ENCODE measurements at places on chromosomes 4 and X. TPM values are rescaled to one million over a fixed set of nuclear protein-coding genes. Genes with fewer than 3 reads are reported as not detected.

Gene HPGDS
- total RNA-seq = not detected

Gene DGKK
- total RNA-seq = not detected

Gene PSAPL1
- not detected for total RNA-seq

Gene FGFR3
- total RNA-seq = 1.3 TPM

Gene IL15
- 1.2 TPM for total RNA-seq

Gene RNF150
- total RNA-seq = under 0.01 TPM

Gene TMPRSS11A
- not detected for total RNA-seq

Gene IL2
- not detected for total RNA-seq

Gene CD99
- 195 TPM for total RNA-seq

Gene KLB
- under 0.01 TPM for total RNA-seq

Gene AFM
- total RNA-seq = not detected

Gene FDCSP
- not detected for total RNA-seq

Gene PAGE4
- total RNA-seq = not detected

Gene CT45A2
- not detected for total RNA-seq

Gene PPEF2
- total RNA-seq = under 0.01 TPM

Gene EPHA5
- total RNA-seq = under 0.01 TPM

Gene MAGEB17
- not detected for total RNA-seq

Gene TEX13C
- not detected for total RNA-seq

Gene ZNF330
- total RNA-seq = 16.6 TPM

Gene ETDB
- total RNA-seq = not detected

Gene SYP
- under 0.01 TPM for total RNA-seq

Gene POU4F2
- not detected for total RNA-seq

Gene H2BW2
- total RNA-seq = not detected

Gene TMEM156
- total RNA-seq = 0.87 TPM

Gene MEPE
- not detected for total RNA-seq

Gene XKRX
- total RNA-seq = under 0.01 TPM

Gene RIPPLY1
- total RNA-seq = not detected

Gene PDZD4
- total RNA-seq = 0.60 TPM

Gene CYLC1
- not detected for total RNA-seq

Gene MAGEB10
- not detected for total RNA-seq

Gene PLS3
- total RNA-seq = 321 TPM

Gene TLL1
- total RNA-seq = 37.7 TPM

Gene LRIT3
- total RNA-seq = not detected

Gene ZCCHC18
- total RNA-seq = 1.4 TPM

Gene GDPD2
- not detected for total RNA-seq

Gene MAP9
- under 0.01 TPM for total RNA-seq

Gene CLTRN
- total RNA-seq = not detected

Gene TLR3
- 0.40 TPM for total RNA-seq

Gene FABP2
- not detected for total RNA-seq

Gene L1CAM
- total RNA-seq = under 0.01 TPM

Gene DCAF12L2
- total RNA-seq = under 0.01 TPM

Gene DGAT2L6
- total RNA-seq = not detected

Gene CT45A10
- total RNA-seq = not detected

Gene ACSL4
- 48.8 TPM for total RNA-seq

Gene CLDN34
- 0.20 TPM for total RNA-seq

Gene NWD2
- not detected for total RNA-seq

Gene FRAS1
- 0.20 TPM for total RNA-seq

Gene PYURF
- 77.6 TPM for total RNA-seq

Gene KIT
- total RNA-seq = 2.4 TPM

Gene SORBS2
- total RNA-seq = 143 TPM

Gene FANCB
- 1.8 TPM for total RNA-seq

Gene ALB
- not detected for total RNA-seq
